ENCODE measurements at places on chromosomes 2 and 18.

- DNase-seq, result no peak
Observed at GRCh38 chr18:9016633-9017166, 85.8 kb upstream of the NDUFV2 start.

- no peak for DNase-seq
Observed at GRCh38 chr2:148042219-148042618, 21.3 kb downstream of the MBD5 start.

- no peak for DNase-seq
Observed at GRCh38 chr2:61460163-61460562, 10.7 kb downstream of the USP34 start.

- no peak for DNase-seq
Observed at GRCh38 chr2:133993160-133993559, 260.7 kb upstream of the MGAT5 start.

GRCh38 chr2:24785671-24786321, 7.4 kb downstream of the PTRHD1 start:
- peak; percentile 46 for DNase-seq

GRCh38 chr18:58937887-58938267, 73.2 kb downstream of the ZNF532 start:
- no peak for DNase-seq

DNA sequence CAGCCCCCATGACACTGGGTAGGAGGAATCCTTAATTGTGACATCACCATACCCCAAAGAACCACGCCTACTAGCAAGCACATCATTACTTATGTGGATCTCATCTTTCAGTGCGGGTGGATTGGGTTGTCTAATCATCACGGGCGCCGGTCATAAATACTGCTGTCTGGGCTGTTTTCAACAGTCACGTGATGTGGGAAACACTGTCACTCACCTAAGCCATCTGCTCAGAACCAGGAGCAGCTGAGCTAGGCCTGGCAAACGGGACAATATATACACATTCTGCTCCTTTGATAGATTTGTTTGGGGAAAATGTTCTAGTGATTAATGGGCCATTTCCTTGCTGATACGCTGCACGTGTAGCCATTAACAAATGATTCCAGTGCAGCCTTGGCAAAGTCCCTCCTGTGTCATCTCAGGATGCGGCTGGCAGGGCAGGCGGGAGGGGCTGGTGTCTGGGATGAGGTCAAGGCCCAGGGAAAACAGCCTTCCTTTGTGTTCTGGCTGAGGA, 145.9 kb upstream of the COPS8 start:
- no peak for DNase-seq

DNA sequence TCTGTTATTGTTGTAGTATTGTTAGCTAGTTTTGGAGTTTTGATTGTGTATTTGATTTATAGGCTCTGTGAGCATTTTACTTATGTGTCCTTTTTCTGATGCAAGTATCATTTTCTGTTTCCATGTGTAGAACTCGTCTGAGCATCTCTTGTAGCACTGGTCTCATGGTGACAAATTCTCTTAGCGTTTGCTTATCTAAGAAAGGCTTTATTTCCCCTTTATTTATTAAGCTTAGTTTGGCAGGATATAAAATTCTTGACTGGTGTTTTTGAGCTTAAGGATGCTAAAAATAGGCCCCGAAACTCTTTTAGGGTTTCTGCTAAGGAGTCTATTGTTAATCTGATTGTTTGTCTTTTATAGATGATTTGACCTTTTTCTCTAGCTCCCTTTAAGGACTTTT, 57.6 kb upstream of the THUMPD2 start:
- DNase-seq, result no peak

GRCh38 chr2:154698296-154698720, at the start of gene KCNJ3:
Gene KCNJ3 (plus strand): TSS chr2:154698695. CDS start chr2:154698776, 81 bp downstream.
- no peak for DNase-seq

- DNase-seq, result peak; percentile 63
Observed at GRCh38 chr2:4272261-4272858, 569.0 kb downstream of the DCDC2C start.

DNA sequence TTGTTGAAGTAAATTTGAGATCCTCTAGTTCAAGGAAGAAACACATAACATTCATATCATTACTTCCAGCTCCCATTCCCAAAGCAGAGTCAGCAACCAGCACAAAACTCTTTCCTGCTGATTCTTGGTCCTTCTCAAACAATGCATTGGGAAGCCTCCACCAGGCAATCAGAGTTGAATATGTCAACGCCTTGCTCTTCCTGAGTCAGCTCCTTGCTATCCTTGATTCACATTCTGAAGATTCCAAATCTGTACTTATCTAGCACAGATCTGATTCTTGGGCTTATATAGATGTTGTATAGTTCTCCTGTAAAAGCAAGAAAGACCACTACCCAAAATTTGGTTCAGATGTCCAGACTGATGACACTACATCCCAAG, 29.6 kb downstream of the CFAP210 start:
- DNase-seq, result no peak

DNA sequence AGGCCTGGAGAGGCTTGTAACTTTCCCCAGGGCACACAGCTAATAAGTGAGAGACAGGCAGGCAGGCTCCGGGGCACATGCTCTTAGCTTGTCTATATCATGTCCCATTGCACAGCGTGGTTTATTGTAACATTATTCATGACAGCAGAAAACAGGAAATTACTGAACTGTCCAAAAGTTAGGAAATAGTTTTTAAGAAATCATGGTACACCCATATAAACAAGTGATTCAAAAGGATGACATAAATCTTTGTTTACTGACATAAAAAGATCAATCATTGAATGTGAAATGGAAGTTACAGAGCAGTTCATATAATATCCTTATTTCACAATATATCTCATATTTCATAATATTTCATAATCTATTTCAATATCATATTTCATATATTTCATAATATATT, 34.3 kb upstream of the TXNDC2 start:
- DNase-seq, result no peak

- DNase-seq, result no peak
Observed at GRCh38 chr2:26521913-26522180, 43.9 kb upstream of the OTOF start.

DNA sequence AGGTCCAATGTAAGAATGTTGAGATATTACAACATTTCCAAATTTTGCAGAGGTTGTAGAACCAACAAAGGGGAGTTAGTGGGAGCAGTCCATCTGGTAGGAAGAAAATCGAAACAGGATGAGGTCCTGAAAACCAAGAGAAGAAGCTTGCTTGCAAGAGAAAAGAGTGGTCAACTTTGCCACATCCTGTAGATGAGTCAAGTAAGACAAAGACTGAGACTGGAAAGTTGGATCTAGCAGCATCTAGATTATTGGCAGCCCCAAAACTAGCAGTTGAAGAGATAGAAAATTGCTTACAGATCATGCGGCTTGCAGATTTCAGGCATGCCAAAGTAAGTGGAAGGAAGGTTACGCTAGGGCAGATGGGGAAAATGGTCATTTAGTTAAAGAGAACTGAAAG, 378.9 kb downstream of the GRB14 start:
- no peak for DNase-seq

GRCh38 chr2:162926907-162927306, 88.3 kb upstream of the KCNH7 start:
- DNase-seq, result no peak

DNA sequence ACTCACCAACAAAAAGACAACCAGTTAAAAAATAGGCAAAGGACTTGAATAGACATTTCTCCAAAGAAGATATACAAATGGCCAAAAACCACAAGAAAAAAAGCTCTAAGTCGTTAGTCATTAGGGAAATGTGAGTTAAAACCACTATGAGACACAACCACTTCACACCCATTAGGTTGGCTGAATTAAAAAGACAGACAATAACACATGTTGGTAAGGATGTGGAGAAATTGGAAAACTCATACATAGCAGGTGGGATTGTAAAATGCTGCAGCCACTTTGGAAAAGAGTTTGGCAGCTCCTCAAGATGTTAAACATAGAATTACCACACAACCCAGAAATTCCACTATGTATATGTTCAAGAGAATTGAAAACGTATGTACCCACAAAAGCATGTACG, 117.6 kb upstream of the SPATS2L start:
- no peak for DNase-seq

- no peak for DNase-seq
Observed at GRCh38 chr2:102063941-102064678, 72.3 kb downstream of the IL1R2 start.

DNA sequence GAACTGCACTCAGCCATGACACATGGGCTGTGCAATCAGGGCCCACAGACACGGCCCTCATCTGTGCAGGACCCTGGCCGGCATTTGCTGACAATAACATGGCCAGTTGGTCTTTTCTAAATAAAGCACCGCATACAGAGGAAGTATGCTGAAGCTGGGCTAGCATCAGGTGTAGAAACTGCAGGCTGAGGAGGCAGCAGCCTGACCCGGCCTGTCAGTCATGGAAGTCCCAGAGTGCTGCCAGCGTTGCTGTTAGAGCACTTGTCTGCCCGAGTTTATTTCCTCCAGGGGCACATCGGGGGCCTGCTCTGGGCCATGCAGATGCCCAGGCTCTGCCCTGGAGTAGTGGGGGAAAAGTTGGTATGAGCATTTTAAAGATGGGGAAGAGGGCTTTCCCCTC, 4.1 kb upstream of the PTPN18 start:
- DNase-seq, result no peak

DNA sequence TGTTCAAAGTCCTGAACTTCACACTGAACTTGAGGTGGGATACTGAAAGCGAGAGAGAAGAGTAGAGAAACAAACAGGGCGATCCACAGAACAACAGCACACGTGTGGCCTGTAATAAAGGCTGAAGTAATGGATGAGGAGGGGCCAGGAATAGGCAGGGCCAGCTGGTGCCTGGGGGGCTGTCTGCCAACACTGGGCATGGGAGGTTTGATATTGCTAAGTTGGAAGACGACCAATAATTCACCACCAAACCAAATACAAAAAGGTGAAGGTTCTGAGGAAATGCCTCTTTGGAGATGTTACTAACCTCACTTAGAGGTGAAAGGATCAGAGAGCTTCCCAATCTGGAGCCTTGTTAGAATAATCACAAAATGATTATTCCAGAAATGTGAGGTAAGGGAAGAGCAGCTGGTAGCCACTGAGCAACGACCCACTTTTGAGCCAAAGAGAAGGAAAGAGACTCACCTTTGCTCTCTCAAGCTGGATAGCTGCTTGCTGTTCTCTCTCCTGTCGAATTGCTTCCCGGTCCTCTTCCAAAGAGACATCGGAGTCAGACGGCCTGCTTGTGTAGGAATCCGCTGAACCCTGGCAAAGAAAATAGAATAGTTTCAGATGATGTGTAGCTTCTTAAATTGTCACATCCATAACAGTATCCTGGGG, 54.7 kb upstream of the ARL5A start:
- DNase-seq, result no peak

- DNase-seq, result no peak
Observed at GRCh38 chr2:68152681-68153347, 4.9 kb upstream of the PNO1 start.

- DNase-seq, result no peak
Observed at GRCh38 chr2:123513351-123513750, 511.7 kb upstream of the CNTNAP5 start.

DNA sequence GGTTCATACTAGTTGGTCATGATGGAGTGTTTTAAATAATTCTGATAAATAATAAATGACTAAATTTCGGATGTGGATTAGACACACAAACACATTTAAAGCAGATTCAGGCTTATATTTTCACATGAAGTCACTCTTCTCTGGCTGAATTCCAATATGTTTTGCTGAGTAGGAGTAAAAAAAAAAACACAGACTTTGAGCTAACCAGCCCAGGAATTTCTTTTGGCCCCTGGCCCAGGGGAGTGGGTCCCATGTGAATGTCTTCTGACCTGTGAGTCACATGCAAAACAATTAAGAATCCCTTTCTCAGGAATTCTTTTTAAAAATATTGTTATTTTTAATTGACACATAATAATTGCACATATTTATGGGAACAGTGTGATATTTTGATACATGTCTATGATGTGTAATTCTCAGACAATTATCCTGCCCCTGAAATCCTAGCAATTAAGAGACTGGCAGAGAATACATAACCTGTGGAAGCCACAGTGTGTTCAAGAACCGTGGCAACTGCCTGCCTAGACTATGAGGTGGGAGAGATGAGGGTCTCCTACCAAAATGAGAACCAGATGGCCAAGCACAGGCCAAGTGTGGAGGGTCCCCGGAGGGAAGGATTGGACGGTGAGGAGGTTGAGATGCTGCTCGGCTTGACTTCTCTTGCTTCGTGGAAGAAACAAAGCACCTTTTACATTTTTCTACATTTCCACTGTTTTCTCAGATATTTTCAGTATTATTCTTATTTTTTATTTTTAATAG, 236.4 kb downstream of the PIEZO2 start:
- DNase-seq, result no peak

DNA sequence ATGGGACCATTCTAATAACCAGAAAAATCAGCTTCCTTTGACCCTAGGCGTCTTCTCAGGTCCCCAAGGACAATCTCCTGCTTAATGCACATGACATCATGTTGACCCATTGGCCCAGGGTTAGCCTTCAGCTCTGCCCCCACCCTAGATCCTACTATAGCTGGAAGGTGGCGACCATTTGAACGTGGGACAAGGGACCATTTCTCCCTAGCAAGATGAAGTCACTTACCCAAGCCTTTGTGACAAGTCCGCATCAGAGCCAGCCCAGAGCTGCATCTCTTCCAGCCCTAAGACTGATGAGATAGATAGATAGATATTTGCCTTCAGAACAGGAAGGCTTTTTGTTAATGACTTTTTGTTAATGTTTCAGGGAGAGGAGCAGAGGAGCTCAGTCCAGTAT, 28.2 kb upstream of the TAF1B start:
- DNase-seq, result no peak

DNA sequence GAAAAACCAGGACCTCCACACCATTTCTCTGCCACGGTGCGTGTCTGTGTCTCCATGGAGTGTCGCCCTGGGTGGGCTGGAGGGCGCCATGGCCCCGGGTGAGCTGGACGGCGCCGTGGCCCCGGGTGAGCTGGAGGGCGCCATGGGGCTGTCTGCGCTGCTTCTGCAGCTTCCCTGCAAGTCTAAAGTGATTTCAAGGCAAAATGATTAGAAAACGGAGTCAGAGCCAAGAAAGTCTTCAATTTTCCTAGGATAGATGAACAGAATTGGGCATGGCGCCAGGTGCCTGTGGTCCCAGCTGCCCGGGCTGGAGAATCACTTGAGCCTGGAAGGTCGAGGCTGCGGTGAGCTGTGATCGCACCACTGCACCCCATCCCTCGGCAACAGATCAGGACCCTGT, 27.7 kb upstream of the NFATC1 start:
- DNase-seq, result no peak

DNA sequence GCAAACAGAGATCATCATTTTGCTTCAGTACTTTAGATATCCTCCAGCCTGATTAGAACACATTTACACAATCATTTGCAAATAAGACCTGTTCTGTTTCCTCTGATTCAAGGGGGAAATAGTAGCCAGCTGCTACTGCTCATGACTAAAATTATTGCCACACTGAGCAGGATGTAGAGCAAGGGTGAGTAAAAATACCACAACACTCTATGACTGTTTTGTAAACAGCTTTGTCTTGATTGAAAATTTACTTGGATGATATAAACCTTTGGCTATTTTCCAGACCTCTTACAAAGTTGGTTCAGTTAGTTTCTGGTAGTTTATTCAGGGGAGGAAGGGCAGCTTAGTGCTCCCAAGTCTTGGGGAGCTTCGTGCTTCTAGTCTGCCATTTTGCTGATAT, 286.4 kb upstream of the CNTNAP5 start:
- DNase-seq, result no peak

- no peak for DNase-seq
Observed at GRCh38 chr2:160381425-160381951, 112.1 kb downstream of the RBMS1 start.
